Cerebellum (tissue), 4 donors: ENCODE measurements at places on chromosomes 12 and 14.

DNA sequence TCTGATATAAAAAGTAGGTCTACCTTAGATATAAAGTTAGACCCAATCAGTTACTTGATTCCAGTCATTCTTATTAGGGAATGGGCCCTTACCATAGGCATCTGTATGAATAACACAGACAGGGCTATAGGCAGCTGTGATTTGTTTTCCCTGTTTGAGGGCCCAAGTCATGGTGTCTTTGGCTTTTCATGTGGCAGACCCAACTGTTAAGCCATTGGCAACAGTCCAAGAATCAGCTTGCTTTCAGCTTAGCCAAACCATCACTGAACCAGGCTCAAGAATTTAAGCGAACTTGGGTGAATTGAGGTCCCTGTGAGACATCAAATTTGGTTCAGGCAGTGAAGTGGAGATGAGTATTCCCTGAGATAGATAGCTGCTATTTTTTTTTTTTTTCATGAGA, 111.2 kb downstream of the LRRIQ1 start:
- no peak for DNase-seq

DNA sequence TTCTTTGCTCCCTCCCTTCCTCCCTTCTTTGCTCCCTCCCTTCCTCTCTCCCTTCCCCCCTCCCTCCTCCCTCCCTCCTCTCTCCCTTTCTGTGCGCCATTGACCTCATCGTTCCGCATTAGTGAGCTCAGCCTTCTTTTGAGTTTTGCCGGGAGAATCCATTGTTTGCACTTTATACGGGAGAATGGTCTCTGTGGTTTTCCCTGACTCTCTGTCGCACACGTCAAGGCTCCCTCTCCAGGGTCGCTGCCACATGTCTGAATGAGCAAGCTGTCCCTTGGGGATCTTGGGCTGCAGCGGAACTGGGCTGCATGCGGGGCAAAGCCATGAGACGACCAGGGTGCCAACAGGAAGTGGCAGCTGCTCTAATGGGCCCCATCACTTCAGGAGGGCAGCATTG, 118.5 kb downstream of the GLT1D1 start:
- no peak for DNase-seq

- no peak for DNase-seq
Observed at GRCh38 chr12:30965613-30965985, 39.1 kb downstream of the TSPAN11 start.

- no peak for DNase-seq
Observed at GRCh38 chr14:105536051-105536450, 9.7 kb downstream of the TMEM121 start.

- no peak for DNase-seq
Observed at GRCh38 chr12:124073356-124074035, 100.5 kb downstream of the ZNF664 start.

DNA sequence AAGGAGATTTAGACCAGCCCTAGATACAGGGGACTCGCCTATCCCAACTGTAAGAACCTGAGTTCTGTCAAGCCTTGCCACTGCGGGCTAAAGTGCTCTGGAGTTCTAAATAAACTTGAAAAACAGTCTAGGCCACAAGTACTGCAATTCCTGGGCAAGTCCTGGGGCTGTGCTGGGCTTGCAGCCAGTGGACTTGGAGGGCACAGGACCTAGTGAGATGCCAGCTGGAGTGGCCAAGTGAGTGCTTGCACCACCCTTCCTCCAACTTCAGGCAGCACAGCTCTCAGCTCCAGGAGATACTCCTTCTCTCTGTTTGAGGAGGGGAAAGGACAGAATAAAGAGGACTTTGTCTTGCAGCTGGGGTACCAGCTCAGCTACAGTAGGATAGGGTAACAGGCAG, 307.6 kb upstream of the FBXO33 start:
- no peak for DNase-seq
